ENCODE measurements at places on chromosomes 7 and 10. TPM values are rescaled to one million over a fixed set of nuclear protein-coding genes. Genes with fewer than 3 reads are reported as not detected.

DNA sequence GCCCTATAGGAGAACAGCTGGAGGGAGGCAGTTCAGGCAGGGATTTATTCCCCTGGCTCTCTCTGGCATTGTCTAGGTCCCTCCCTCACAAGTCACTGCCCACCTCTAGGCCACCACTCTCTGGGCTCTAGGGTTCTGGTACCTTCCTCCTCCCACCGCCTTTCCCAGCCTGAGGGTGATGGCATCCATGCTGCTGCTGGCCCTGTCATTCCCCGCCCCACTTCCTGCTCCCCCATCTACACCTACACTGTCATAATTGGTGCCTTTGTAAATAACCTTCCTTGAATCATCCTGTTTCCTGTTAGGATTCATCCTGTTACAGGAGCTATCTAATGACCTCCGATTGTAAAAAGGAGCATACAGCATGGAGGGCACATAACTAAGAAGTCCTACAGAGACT, 303.3 kb upstream of the COBL start:
- DNase-seq, result no peak
- H3K36me3 ChIP-seq, result no peaks in the 10 kb centered on the region
- peaks cover 6% of the 10 kb centered on the region for H3K27me3 ChIP-seq
- H3K4me3 ChIP-seq, result no peak overlapping the region
- H3K4me1 ChIP-seq, result no peaks in the 10 kb centered on the region

PNLIPRP1 gene
- not detected for total RNA-seq

ACBD7 gene
- 8.9 TPM for total RNA-seq

TPK1 gene
- 3.1 TPM for total RNA-seq

LFNG gene
- total RNA-seq, result 25.2 TPM

Data from SJCRH30 (cell line).